ENCODE measurements at places on chromosomes 13 and 19. TPM values are rescaled to one million over a fixed set of nuclear protein-coding genes. Genes with fewer than 3 reads are reported as not detected.

Gene FFAR2
- total RNA-seq, result not detected

- peaks cover 38% of the 10 kb centered on the region for H3K27me3 ChIP-seq
- no peak overlapping the region for H3K4me3 ChIP-seq
- H3K36me3 ChIP-seq, result no peaks in the 10 kb centered on the region
- no peak overlapping the region for H3K27ac ChIP-seq
- no peak for DNase-seq
- H3K4me1 ChIP-seq, result peaks cover 2% of the 10 kb centered on the region
These were observed 21.2 kb upstream of the MCF2L start for GRCh38 chr13:112947796-112948195.

DNA sequence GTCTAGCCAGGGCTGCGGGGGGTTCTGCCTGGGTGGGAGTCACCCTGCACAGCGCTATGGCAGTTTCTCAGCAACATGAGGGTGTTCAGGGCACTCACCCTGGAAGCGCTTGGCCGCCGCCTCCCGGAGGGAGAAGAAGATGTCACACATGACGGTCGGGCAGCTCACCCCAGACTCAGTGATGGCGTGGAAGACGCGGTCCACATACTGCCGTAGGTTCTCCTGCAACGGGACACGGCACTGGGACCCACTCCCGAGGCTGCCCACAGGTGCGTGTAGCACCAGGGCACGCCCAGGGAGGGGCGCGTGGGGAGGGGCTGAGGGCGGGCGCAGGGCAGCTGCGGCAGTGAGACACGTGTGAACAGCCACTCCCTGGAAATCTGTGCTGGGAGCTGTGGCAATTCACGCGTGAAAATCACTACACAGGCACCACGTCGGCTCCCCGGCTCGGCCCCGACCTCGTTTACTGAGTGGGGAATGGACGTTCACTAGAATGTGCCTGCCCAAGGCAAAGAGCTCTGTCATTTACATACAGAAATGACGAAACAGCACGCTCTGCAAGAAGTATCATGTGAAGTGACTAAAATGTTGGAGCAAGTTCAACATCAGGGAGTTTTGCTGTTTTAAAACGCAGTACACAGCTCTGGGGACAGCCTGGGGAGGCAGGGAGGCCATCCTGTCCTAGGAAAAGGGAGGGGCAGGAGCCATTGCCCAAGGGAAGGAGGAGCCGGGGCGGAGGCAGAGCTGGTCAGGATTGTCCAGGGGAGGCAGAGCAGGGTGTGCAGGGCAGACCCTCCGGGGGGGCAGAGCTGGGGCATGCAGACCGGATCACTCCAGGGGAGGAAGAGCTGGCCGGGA lies 41.5 kb upstream of the C13orf46 start:
- DNase-seq, result no peak
- peaks cover 10% of the 10 kb centered on the region for H3K4me1 ChIP-seq
- H3K27me3 ChIP-seq, result no peaks in the 10 kb centered on the region
- no peak overlapping the region for H3K27ac ChIP-seq
- H3K4me3 ChIP-seq, result no peak overlapping the region

DNA sequence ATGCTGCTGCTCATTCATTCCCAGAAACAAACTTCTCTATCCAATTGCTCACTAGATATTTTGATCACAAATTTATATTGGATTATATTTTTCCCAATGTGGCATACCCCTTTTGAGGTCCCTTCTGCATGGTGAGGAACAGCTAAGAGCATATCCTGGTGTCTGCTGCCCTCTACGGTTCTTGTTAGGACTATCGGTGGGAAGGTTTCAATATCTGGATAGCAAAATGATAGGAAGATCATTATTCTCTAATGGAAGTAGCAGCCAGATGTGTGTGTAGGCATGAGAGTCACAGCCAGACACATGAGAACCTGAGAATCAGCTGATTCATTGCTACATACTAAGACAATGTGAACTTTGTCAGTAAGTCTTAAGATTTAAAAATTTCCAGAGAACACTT lies 1422.4 kb upstream of the MIR17HG start:
- DNase-seq, result no peak
- no peaks in the 10 kb centered on the region for H3K36me3 ChIP-seq
- H3K27ac ChIP-seq, result no peak overlapping the region
- no peaks in the 10 kb centered on the region for H3K27me3 ChIP-seq

DNA sequence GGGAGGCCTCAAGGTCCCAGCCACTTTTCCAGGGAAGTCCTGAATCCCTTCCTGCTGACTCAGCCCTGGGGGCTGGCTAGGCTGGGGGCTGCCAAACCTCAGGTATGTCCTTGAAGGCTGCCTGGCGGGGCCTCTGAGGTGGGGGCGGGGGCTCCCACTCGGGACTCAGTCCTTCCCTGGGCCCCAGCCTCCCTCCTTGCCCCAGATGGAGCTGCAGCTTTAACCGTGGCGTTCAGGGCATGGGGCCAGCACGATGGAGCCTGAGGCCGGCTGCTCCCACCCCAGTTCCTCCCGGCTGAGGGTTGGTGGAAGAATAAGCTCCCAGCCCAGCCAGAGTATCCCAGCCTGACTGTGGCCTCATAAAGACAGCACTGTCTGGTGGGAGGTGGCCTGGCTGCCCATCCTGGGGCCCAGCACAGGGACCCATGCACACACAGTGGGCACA lies 12.4 kb downstream of the CILP2 start:
- H3K27me3 ChIP-seq, result peaks cover 3% of the 10 kb centered on the region
- H3K4me3 ChIP-seq, result no peak overlapping the region
- H3K36me3 ChIP-seq, result no peaks in the 10 kb centered on the region
- no peak overlapping the region for H3K27ac ChIP-seq
- no peak for DNase-seq
- peaks cover 8% of the 10 kb centered on the region for H3K4me1 ChIP-seq

DNA sequence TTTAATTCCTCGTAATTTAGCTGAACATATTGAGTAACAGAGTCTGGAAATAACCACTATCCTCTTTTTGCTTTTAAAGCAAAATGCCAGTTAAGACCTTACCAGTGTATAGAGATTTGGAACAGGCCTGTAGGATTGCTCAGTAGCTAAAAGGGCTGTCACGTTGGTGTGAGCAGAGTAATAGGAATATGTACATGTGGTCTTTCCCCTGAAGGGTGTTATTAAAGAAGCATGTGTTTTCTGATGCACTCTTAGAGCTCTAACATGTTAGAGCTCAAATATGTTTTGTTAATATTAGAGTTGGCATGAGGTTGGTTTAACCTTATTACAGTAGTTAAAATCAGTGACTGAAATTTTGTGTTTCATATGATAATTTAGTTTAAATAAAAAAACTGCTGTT lies 172.9 kb downstream of the PDS5B start:
- H3K27ac ChIP-seq, result no peak overlapping the region
- no peaks in the 10 kb centered on the region for H3K4me1 ChIP-seq
- no peak for DNase-seq
- H3K4me3 ChIP-seq, result no peak overlapping the region
- H3K27me3 ChIP-seq, result no peaks in the 10 kb centered on the region
- peaks cover 72% of the 10 kb centered on the region for H3K36me3 ChIP-seq

GRCh38 chr19:55250262-55251036 lies 8.4 kb downstream of the PPP6R1 start:
- H3K4me3 ChIP-seq, result peak overlapping the region; percentile 91
- H3K27ac ChIP-seq, result peak overlapping the region; percentile 97
- no peak for DNase-seq
- peaks cover 61% of the 10 kb centered on the region for H3K36me3 ChIP-seq
- peaks cover 50% of the 10 kb centered on the region for H3K4me1 ChIP-seq

Gene KIR2DL4
- total RNA-seq, result not detected

Gene LGI4
- total RNA-seq, result 0.13 TPM

GRCh38 chr13:80196756-80197155 lies 144.2 kb downstream of the SPRY2 start:
- no peak overlapping the region for H3K4me3 ChIP-seq
- H3K27ac ChIP-seq, result no peak overlapping the region
- H3K27me3 ChIP-seq, result no peaks in the 10 kb centered on the region
- DNase-seq, result no peak

Gene ECSIT
- 31.6 TPM for total RNA-seq

GRCh38 chr13:98983182-98983581 lies 5.3 kb upstream of the DOCK9 start:
- H3K36me3 ChIP-seq, result peaks cover 9% of the 10 kb centered on the region
- no peaks in the 10 kb centered on the region for H3K27me3 ChIP-seq
- no peak overlapping the region for H3K4me3 ChIP-seq
- no peak for DNase-seq

DNA sequence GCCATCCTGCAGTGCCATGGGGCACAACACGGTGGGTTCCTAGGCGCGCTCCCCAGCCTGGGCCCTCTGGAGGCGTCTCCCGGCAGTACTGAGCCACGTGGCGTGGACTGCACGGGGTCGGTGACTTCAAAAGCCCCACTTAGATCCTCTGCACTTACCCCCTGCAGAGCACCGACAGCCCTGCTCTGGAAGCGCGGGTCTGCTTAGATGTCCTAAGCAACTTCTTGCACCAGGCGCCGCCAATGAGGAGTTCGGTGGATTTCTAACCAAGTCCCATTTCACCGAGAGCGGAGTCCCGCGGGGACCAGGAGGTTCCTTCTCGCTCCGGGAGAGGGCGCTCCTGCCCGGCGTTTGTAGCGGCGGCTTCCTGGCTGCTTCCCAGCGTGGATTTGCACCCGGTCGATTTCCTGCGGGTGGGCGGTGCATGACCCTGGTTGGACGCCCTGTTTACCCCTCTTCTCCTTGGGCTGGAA lies 25.2 kb upstream of the ZNF845 start:
- no peak overlapping the region for H3K27ac ChIP-seq
- H3K4me1 ChIP-seq, result peaks cover 2% of the 10 kb centered on the region
- H3K4me3 ChIP-seq, result no peak overlapping the region
- DNase-seq, result peak; percentile 30
- no peaks in the 10 kb centered on the region for H3K27me3 ChIP-seq

GRCh38 chr13:34312578-34312977 lies 494.6 kb downstream of the RFC3 start:
- H3K4me1 ChIP-seq, result no peaks in the 10 kb centered on the region
- no peaks in the 10 kb centered on the region for H3K36me3 ChIP-seq
- no peaks in the 10 kb centered on the region for H3K27me3 ChIP-seq
- H3K27ac ChIP-seq, result no peak overlapping the region
- DNase-seq, result no peak

DNA sequence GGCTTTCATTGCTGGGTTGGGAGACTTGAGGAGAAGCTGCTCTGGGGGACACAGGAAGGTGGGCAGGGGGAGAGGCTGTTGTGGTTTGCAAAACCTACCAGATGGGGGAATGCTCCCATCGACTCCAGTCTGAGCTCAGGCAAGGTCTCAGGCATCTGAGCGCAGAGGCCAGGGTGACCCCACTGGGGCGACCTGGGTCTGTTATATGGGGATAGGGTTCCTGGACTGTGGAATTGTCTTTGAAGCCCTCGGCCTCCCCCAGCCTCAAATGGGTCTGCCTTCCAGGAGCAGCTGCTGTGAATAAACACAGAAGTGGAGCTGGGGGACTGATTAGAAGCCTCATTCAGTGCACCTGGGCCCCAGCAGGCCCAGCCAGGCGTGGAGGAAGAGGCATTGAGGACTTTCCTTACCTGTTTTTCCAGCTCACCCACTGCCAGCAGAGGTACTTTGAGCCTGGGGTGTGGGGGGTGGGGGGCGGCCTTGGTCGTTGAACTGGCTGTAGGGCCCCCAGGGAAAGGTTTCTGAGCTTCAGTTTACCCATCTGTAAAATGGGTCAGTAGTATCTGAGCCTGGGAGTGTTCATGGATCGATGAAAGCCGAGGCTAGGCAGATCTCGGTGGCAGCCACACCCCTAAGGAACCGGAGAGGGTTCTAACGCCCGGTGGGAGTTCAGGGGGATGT lies 1.4 kb downstream of the CERS4 start:
- no peaks in the 10 kb centered on the region for H3K27me3 ChIP-seq
- peaks cover 16% of the 10 kb centered on the region for H3K36me3 ChIP-seq

DNA sequence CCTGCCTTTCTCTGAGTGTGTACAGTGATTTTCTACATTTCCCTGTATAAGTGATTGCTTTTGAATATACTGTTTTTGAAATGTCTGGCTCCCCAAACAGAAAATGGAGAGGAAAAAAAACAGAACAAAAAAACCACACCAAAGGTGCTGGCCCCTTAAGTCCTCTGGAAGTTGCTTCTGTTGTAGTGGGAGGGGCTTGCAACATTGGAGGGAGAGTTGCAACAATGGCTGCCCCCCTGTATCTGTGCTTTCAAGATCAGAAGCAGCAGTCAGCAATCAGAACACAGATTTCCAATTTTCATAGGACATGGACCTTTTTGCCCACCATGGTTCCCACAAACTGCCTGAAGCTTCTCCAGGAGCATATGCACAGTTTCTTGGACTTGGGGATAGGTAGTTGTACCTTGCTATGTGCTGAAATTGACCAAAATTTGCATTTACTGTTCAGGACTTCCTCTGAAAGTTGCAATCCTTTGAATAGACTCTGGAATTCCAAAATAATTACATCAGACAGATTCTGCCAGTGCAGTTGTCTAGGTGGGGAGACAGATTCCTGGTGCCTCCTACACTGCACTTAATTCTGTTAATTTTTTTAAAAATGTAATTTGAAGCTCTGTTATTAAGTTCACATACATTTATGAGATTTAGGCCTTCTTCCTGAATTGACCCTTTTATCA lies 13.8 kb downstream of the BIVM start:
- H3K4me1 ChIP-seq, result peaks cover 26% of the 10 kb centered on the region
- H3K27ac ChIP-seq, result no peak overlapping the region
- H3K4me3 ChIP-seq, result no peak overlapping the region
- H3K36me3 ChIP-seq, result peaks cover 51% of the 10 kb centered on the region
- DNase-seq, result no peak
- no peaks in the 10 kb centered on the region for H3K27me3 ChIP-seq

Gene SHISA7
- not detected for total RNA-seq

DNA sequence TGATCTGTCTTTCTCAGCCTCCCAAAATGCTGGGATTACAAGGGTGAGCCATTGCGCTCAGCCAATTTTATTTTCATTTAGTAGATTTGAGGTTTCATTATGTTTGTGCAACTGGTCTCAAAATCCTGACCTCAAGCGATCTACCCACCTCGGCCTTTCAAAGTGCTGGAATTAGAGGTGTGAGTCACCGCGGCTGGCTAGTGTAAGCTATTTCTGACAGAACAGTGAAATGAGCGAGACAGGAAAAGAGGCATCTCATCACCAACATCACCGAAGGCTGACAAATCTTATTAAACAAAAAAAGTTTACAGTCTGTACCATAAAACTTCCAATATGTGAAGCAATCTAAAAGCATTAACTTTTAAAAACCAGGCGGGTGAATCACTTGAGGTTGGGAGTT lies 12.2 kb upstream of the ZNF888 start:
- DNase-seq, result no peak
- H3K4me1 ChIP-seq, result peaks cover 19% of the 10 kb centered on the region
- no peaks in the 10 kb centered on the region for H3K27me3 ChIP-seq
- H3K4me3 ChIP-seq, result no peak overlapping the region
- peaks cover 58% of the 10 kb centered on the region for H3K36me3 ChIP-seq

Gene PNMA8B
- not detected for total RNA-seq

DNA sequence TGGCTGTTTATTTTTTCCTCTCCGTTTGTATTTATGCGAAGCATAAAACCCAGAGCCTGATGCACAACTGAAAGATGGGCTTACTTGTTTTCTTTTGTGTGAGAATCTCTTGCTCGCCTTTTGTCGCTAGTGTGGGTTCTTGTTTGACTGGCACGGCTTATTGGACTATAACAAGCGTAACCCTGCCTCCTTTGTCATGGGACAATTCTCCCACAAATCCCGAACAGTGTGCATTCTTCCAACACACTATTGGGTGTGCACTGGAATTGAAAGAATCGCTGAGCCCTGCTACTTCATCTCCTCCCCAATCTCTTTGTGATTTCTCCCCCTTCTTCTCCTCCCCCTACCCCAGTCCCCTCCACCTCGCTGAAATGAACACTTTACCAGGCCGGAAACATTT lies 110.8 kb downstream of the ZIC5 start:
- H3K27ac ChIP-seq, result no peak overlapping the region
- no peak overlapping the region for H3K4me3 ChIP-seq
- H3K36me3 ChIP-seq, result no peaks in the 10 kb centered on the region
- H3K4me1 ChIP-seq, result peaks cover 15% of the 10 kb centered on the region

Gene CCL25
- 10.0 TPM for total RNA-seq

Gene ARID3A
- 26.7 TPM for total RNA-seq

GRCh38 chr13:46121597-46122163 lies 16.8 kb upstream of the CPB2 start:
- H3K4me3 ChIP-seq, result no peak overlapping the region
- peaks cover 24% of the 10 kb centered on the region for H3K4me1 ChIP-seq
- no peak overlapping the region for H3K27ac ChIP-seq
